ENCODE measurements at places on chromosomes 1 and 21.
A peak's percentile ranks its signal among the peaks of the same experiment; 100 is the strongest.

- DNase-seq, result peak; percentile 37
Measured at GRCh38 chr21:46666941-46667740, 31.7 kb downstream of the PRMT2 start.

DNA sequence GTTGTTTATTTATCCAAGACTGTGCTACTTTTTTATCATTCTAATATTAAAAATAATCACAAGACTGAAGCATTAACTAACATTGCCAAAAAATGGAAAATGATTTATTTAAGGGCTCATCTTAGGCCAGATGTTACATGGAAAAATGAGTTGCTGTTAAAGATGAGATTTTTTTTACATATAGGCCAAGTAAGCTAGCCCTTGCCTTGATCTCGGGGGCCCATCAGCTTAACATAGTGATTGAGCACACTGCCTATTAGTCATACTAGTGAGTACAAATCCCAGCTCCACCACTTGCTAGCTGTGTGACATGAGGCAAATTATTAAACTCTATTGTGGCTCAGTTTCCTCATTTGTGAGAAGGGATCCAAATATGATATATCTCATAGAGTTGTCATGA lies 275.9 kb upstream of the SNX7 start:
- no peak for DNase-seq

DNA sequence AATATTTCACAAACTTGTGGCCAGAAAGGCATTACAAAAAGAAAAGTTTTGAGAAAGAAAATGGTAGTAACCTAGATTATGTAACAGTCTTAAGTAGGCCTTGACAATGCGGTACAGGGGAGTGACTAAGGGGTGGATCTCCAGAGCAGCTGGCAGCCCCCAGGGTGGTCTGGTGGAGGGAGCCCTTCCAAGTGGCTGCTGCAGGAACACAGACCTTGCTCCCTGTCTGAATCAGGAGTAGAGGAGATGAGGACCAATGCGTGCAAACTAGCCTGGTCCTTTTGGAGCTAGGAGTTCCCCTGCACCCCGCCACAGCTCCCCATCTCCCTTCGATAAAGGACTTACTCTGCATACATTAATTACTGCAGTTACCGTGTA lies 189.0 kb downstream of the NFIA start:
- no peak for DNase-seq

GRCh38 chr1:110058591-110058990 lies 11.9 kb downstream of the ALX3 start:
- no peak for DNase-seq

Measured in stimulated activated naive CD8-positive, alpha-beta T cell treated with anti-CD3 and anti-CD28 coated beads, Interleukin-15, amount 100 ng/mL, for 72 hours (primary cell).